ENCODE measurements at places on chromosomes 16 and 17.

DNA sequence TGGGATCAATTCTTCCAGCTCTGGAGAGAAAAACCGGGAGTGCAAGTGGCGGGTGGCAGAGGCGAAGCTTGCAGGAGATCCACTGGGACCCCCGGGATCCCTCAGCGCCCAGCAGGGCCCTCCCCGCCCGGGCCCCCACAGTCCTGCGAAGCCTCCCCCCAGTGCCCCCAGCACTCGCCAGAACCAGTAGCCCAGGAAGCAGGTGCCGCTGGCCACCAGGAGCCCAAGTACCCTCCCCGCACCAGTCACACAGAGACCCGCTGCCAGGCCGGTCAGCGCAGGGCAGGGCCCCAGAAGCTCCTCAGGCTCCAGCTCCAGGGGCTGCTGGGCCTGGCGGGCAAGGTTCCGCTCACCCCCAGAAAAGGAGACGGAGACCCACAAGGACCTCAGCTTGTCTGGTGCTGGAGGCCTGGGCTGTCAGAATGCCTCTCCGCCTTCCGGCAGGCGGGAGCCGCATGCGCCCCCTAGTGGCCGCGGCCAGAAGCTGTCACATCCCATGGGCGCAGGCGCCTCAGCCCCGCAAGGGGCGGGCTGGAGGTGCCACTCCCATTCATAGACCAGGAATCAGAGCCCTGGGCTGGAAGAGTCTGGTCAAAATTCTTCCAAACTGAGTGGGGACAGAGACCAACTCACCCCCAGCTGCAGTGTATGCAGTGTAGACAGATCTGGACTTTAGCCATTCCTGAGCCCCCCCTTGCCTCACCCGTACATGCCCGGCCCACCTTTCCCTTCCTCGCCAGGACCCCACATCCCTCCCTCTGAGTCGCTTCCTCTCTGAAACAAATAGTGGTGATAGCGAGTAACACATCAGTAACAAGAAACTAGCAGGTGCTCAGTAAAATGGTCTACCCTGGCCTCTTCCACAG is 1002.3 kb downstream of the KCNJ18 start:
- no peak for DNase-seq

DNA sequence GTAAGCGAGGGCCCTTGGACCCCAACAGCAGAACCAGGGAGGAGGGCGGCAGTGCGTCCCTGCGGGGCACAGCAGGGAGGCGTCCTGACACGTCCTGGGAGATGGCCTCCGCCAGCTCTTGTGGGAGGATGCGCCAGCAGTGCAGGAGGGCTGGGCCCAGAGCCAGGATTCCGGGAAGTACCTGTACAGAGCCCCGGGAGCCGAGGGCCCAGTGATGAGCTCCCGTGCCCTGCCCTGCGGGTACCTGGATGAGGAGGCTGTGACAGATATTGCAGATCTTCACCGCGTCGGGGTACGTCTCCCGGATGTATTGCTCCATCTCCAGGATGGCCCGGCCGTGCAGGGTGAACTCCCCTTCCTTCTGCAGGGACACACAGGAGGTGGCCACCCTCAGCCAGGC is 23.1 kb downstream of the KDM8 start:
- DNase-seq = no peak

DNA sequence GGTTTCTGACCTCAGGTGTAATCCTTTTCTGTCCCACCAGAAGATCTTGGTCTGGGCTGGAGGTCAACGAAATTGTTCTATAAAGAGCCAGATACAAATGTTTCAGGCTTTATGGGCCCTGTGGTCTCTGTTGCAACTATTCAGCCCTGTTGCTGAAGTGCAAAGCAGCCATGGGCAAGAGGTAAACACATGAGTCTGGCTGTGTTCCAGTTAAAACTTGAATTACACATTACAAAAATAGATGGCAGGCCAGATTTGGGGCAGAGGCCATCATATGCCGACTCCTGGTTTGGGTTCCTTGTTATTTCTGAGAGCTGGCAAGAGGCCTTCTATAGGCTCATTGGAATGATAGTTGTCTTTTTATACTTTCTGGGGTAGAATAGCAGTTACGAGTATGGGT is 114.4 kb downstream of the SDR42E1 start:
- no peak for DNase-seq

DNA sequence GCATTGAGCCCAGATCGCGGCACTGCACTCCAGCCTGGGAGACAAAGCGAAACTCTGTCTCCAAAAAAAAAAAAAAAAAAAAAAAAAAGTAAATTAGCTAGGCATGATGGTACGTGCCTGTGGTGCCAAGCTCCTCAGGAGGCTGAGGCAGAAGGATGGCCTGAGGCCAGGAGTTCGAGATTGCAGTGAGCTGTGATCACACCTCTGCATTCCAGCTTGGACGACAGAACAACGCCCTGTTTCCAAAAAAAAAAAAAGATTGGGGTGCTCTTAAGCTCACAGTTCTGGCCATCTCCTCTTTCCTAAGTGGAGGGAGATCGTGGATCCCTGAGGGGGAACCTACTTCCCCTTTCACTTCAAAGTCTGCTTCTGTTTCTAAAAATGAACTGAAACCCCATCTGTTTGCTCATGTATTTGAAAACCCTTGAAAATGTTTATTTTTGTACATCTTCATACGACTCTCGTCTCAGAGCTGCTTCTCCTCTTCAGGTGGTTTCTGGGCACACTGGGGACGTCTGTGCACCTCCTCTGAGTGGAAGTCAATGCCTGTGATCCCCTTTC is 138.8 kb downstream of the PRKCA start:
- no peak for DNase-seq

GRCh38 chr17:7640783-7641182 is 9.9 kb upstream of the ATP1B2 start:
- DNase-seq = no peak

- no peak for DNase-seq
Measured at GRCh38 chr17:67456103-67456502, 79.0 kb downstream of the PITPNC1 start.
